ENCODE measurements at places on chromosomes 3 and 15.

GRCh38 chr15:79332824-79333510 is 22.1 kb downstream of the TMED3 start:
- no peak for DNase-seq

- DNase-seq = no peak
These were observed 53.6 kb downstream of the TMEM39A start for GRCh38 chr3:119409844-119410243.

DNA sequence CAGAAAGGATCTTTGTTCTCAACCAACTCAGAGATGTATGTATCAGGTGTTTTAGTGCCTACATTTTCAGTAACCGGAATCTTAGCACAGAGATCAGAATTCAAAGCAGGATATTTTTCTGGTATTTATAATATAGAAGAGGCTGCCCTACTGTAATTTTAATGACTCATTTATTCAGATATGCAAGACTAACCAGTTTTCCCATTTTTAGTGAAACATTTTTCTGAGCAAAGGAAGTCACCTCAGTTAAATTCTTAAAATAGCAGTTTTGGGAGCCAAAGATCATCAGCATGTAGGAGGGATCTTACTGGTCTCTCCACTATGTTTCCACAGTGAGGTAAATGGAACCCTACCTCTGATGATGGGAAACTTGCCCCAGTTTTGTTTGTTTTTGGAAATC is 42.0 kb downstream of the SRP14 start:
- no peak for DNase-seq

GRCh38 chr3:30895329-30895728 is 868 bp upstream of the GADL1 start:
- no peak for DNase-seq

GRCh38 chr3:149832086-149832485 is 19.1 kb downstream of the RNF13 start:
- no peak for DNase-seq

DNA sequence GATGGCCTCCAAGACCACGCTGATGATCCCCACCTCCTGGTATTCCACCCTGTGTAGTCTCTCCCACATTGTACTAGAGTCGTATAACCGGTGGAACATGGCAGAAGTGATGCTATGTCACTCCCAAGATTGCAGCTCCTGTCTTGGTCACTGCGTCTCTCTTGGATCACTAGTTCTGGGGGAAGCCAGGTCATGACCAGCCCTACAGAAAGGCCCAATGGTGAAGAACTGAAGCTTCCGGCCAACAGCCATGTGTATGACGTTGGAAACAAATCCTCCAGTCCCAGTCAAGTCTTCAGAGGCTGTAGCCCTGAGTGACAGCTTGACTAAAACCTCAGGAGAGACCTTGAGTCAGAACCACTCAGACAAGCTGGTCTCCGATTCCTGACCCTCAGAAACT is 61.9 kb upstream of the FNDC3B start:
- no peak for DNase-seq

DNA sequence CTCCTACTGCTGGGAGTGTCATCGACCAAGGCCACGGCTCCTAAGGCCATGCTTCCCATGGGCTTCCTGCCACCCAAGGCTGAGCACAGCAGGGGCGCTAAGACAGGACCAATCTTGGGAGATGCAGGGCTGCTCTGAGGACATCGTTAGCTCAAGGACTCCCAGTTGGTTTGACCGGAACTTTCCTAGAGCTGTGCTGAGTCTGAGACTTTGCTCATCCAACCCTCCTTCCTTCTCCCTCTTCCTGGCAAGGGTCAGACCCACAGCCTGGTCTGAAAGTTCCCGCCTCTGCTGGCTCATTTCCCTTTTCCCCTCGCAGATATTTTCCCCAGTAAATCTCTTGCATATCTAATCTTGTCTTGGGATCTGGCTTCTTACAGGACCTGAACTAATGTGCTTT is 57.2 kb downstream of the EPHB3 start:
- DNase-seq = no peak

- no peak for DNase-seq
These were observed 28.7 kb downstream of the RPN1 start for GRCh38 chr3:128621931-128622330.

All from activated naive CD8-positive, alpha-beta T cell treated with anti-CD3 and anti-CD28 coated beads, Interleukin-2, amount 50 U/mL, for 16 hours (primary cell).